ENCODE measurements at places on chromosomes 13 and 19. TPM values are rescaled to one million over a fixed set of nuclear protein-coding genes. Genes with fewer than 3 reads are reported as not detected.

The ZNF780B gene
- 5.9 TPM for total RNA-seq

The BLOC1S3 gene
- total RNA-seq, result 5.3 TPM

The ERICH4 gene
- total RNA-seq, result not detected

The ZNF628 gene
- 3.9 TPM for total RNA-seq

The NANOS3 gene
- not detected for total RNA-seq

The PABPC3 gene
- total RNA-seq, result 0.06 TPM

The UBL3 gene
- 6.4 TPM for total RNA-seq

The PCP2 gene
- not detected for total RNA-seq

The ZNF66 gene
- total RNA-seq, result 2.9 TPM

The IGFL1 gene
- not detected for total RNA-seq

The BTBD2 gene
- total RNA-seq, result 37.6 TPM

The ZNF560 gene
- total RNA-seq, result 0.02 TPM

- no peak for DNase-seq
These were observed 1.2 kb downstream of the SELENOW start for GRCh38 chr19:47779524-47780214.

DNA sequence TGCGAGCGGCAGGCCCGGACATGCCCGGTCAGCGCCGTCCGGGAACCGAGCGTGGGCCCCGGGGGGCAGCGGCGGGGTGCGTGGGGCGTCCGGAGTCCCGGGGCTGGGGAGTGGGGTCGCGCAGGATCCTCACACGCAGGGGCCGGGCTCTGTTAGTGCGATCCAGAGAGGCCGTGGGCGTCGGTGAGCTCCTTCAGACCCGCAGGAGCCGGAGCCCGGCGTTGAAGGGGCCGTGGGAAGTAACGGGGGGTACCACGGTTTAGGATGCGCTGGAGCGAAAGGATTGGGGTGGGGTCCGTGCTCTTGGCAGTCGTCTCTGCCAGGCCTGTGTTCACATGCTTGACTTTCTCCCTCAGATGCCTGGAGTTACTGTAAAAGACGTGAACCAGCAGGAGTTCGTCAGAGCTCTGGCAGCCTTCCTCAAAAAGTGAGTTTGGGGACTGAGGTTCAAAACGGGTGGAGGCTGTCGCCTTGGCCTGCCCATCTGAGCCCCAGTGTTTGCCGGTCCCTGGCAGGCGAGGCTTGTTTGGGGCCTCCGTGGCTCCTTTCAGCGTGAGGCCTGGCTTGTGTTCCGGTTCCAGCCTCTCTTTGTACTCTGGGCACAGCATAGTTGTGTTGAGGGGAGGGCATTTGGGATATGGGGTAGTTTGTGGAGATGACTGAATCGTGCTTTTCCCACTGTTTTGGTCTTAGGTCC lies 512 bp downstream of the RPS19 start:
- no peak for DNase-seq

DNA sequence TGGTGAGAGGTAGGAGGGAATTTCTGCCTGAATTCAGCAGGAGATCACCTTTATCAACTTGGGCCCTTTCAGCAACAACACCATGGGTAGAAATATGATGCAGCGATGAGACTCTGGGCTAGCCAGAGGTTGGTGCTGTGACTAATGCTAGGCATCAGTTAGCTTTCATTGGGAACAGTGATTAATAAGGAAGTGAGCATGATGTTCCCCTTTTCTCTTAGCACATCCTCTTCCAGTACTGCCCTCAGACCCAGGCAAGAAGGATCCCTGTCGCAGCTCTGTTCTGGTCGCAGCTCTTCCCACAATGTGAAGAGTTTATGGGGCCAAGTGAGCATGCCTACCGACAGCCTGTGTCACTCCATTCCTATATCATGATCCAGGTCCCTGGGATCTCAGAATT lies 100.5 kb downstream of the FLT1 start:
- no peak for DNase-seq

DNA sequence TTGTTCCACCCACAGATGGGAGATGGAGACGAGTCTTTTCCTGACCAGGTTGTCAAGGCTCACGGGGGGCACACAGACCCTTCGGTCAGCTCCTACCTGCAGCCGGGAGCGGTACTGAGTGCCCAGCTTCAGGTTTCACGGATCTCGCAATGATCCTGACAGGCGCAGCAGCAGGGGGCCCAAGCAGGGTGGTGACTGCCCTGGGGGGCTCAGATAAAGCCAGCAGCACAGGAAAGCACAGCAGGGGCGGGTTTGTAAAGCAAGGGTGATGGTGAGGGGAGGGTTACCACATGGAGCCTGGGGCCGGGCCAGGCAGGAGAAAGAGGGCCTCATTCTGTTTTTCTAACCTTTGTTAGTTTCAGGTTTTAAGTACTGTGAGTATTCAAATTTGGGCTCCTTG lies 41.7 kb upstream of the ATP11A start:
- no peak for DNase-seq

- DNase-seq, result no peak
These were observed 277.6 kb upstream of the DACH1 start for GRCh38 chr13:72144636-72145035.

DNA sequence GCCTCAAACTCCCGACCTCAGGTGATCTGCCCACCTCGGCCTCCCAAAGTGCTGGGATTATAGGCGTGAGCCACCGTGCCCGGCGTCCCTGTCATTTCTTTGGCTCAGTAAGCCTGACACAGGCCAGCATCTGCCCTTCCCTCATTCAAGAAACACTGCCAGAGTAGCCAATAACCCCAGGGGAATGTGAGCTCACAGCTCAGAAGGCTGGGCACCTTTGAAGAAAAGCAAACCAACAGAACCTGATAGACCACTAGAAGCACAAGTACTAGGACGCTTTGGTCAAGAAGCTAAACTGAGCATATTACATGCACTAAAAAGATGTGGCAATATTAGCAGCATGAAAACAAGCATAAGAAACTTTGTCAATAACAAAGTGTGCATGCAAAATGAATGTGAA lies 14.2 kb downstream of the SIGLEC5 start:
- no peak for DNase-seq

- no peak for DNase-seq
These were observed 9.9 kb upstream of the SLC46A3 start for GRCh38 chr13:28728642-28729041.

DNA sequence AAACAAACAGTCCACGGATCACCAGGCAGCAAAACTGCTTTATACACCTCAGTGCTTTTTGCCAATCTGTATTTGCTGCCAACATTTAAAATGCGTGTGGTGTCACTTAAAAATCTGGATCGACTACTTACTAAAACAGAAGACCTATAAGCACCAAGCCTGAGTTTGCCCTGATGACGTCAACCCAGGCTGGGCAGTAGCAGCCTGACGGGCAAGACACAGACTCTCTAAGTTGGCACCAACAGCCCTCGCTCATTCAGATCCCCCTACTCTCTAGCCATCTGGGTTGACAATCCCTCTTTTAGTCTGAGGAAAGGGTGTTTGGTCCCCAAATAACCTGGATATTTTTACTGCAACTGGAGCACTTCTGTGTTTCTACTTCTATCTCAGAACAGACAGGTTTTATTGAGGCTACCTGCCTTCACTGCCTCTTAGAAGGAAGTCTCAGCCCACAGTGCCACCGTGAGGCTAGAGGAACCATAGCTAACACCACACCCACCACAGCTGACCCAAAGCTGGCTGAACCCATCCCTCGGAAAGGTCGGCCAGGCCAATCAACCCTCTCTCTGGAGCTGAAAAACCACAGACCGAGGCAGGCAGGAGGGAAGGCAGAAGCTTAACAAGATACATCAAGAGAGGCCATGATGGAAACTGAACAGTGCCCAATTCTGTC lies 6.9 kb downstream of the SUGP2 start:
- no peak for DNase-seq

- no peak for DNase-seq
These were observed 19.2 kb upstream of the ERCC1 start for GRCh38 chr19:45442778-45443461.

- DNase-seq, result no peak
These were observed 482.5 kb upstream of the SPRY2 start for GRCh38 chr13:80823472-80823871.

DNA sequence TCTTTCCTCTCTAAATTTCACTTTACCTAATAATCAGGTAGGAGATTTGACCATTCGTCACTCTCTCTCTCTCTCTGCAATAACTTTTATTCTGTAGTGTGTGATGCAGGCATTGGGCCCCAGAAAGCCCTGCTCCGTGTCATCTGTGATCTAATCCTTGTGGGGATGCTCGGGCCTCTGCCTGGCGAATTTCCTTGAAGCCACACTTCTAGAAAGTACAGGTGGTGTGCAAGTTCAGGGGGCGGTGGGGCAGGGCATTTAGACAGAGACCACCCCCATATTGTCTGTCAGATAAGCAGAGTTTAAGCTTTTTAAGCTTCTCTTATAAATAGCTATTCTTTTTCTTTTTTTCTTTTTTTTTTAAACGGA lies 53.4 kb upstream of the GPR12 start:
- no peak for DNase-seq

DNA sequence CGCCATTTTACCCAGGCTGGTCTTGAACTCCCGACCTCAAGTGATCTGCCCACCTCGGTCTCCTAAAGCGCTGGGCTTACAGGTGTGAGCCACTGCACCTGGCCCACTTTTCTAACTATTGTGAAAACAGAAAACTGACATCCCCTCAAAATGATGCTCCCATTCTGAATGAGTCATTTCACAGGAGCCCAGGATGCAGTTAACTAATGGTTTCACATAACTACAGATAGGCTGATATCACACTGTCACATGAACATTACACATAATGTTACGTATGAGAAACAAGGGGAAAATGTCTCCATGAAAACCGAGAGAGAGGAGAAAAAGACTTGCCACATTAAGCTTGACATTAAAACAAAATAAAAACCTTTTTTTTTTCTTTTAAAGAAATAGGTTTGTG lies 37.5 kb downstream of the N4BP2L2 start:
- no peak for DNase-seq

GRCh38 chr13:49245101-49245500 lies 2.6 kb upstream of the CDADC1 start:
- no peak for DNase-seq

GRCh38 chr13:21894091-21894490 lies 223.2 kb downstream of the FGF9 start:
- no peak for DNase-seq

DNA sequence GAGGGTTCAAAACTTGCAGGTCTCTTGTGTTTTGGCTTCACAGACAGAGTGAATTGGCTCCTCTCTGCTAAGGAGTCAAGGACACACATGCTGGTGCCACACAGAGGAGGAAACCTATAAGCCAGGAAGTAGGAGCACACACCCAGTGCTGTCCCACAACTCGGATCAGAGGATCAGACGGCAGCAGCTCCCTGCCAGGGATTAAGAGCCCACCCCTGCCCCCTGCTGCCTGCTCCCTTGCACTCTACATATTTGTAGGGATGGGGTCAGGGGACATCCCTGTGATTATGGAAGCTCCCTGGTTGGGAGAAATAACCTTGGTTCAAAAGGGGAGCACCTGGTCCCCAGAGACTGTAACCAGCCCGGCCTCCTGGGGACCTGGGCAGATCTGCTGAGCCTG lies 77.5 kb upstream of the CLDN10 start:
- no peak for DNase-seq

- DNase-seq, result no peak
These were observed 32.3 kb upstream of the NDUFS7 start for GRCh38 chr19:1351381-1351851.

- no peak for DNase-seq
These were observed 7.2 kb downstream of the ACTN4 start for GRCh38 chr19:38654628-38655055.

- no peak for DNase-seq
These were observed 7.2 kb downstream of the TMEM38A start for GRCh38 chr19:16668176-16668575.

- DNase-seq, result peak; percentile 83
These were observed 3.0 kb upstream of the C19orf81 start for GRCh38 chr19:50646074-50646807.

- no peak for DNase-seq
These were observed 422.1 kb downstream of the FGF9 start for GRCh38 chr13:22092791-22093560.

GRCh38 chr13:33578786-33579185 lies 239.2 kb upstream of the RFC3 start:
- no peak for DNase-seq

- DNase-seq, result no peak
These were observed 543.1 kb upstream of the SLITRK5 start for GRCh38 chr13:87128036-87128435.

DNA sequence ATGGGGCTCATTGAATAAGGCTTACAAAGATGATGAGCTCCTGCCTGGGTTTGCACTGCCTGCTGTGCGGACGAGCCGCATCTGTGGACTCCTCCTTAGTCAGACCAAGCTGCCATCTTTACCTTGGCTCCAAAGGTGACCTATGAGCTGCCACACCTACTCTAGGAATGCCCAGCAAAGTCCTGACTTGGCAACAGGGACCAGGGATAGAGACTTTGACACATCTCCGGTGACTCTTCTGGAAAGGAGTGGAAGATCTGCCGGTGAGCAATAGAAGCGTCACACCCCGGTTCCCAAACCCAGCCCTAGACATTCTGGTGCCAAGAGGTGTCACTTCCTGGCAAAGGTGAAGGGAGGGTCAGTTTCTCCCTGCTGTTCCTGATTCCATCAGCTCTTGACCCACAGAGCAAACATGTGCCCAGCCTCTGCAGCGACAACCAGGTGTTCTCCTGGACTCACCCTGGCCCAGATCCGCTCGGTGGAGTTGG lies 50.2 kb upstream of the GTF3A start:
- DNase-seq, result no peak

DNA sequence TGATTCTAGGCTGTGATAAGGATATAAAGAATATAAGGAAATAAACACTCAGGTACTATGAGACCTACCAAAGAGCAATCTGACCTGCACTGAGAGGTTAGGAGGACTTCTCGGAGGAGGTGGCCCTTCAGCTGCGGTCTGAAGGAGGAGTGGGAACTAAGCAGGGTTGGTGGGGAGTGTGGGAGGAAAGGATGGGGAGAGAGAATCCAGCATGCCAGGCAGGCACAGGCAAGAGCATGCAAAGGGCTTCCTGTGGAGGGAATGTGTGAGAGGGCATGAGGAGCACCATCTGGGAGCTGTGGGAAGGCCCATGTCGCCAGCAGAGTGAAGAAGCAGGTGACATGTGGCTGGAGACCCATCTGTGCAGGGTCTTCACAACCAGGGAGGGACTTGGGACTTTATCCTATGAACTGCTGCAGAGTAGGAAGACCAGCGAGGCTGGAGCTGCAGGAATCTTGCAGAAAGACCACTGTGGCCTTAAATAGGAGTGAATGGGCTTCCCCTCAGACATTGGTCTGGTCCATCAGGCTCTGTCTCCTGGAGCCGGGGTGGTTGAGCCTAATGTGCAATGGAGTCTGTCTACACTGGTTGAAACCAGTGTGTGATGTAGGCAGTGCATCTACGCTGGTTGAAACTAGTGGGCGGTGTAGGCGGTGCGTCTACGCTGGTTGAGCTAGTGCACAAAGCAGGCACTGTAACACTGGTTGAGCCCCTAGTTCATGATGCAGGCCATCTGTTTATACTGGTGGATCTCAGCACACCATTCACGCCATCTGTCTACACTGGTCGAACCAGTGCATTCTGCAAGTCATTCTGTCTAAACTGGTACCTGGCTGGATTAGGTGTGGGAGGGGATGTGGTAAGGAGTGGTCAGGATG lies 6.4 kb downstream of the CHST8 start:
- no peak for DNase-seq

- no peak for DNase-seq
These were observed 154.1 kb downstream of the PTPRS start for GRCh38 chr19:5186293-5187050.

GRCh38 chr19:46618670-46619231 lies 6.1 kb downstream of the PTGIR start:
- DNase-seq, result no peak

All from H4 (cell line).